Mammary epithelial cell (primary cell): ENCODE measurements at places on chromosomes 11 and 22. TPM values are rescaled to one million over a fixed set of nuclear protein-coding genes. Genes with fewer than 3 reads are reported as not detected.

GRCh38 chr11:57338142-57338541 is at the start of gene P2RX3:
P2RX3 (plus strand) TSS chr11:57338352; CDS start chr11:57338551, 199 bp downstream.
- DNase-seq: no peak

- no peak for DNase-seq
Measured at GRCh38 chr11:1150769-1151365, 6.9 kb upstream of the MUC5AC start.

DNA sequence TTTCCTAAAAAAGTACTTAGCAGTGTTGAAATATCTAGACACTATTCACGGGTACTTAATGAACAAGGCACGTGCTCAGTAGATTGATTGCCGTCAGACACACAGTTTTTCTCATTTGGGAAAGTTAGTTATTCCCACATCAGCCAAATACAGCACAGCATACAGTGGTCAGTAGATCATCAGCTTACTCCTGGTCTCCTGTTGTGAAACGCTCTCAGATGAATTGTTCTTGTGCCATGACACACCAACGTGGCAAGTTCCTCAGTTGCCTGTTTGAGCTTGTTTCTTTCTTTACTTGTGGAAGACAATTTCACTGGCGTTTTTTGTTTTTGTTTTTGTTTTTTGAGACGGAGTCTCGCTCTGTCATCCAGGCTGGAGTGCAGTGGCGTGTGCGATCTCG is 8.6 kb downstream of the TAB1 start:
- DNase-seq: peak; percentile 67

DNA sequence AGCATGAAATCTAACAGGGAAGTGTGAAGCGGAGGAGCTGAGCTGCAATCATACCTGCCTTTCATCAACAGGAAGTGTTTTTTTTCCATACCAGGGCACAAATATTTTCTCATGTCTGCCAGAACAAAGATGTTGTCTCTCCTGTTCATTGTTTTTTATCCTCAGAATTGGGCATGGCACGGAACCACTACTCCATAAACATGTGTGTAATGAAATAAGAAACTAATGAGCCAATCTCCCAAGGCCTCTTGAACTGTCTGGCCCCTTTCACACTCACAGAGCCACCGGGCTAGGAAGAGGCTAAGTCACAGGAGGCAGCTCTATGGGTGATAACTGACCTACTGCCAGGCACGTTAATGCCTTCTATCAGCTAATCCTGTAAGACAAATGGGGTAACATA is 124.4 kb downstream of the ETS1 start:
- DNase-seq: no peak

DNA sequence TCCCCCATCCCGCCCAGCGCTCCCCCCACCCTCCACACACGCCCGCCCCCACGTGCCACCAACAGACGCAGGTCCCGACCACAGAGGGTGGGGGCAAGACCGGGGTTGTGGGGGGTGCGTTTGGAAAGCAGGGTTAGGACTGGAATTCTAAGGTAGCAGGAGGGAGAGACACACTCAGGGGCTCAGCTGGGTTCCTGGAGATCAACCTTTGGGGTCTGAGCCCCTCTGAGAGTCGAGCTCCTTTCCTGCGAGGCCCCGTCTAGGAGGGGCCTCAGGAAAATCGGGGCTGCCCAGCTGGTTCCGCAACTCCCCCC is 429 bp downstream of the PGGHG start:
- no peak for DNase-seq

GRCh38 chr11:35358391-35358790 is 61.0 kb downstream of the SLC1A2 start:
- no peak for DNase-seq

DNA sequence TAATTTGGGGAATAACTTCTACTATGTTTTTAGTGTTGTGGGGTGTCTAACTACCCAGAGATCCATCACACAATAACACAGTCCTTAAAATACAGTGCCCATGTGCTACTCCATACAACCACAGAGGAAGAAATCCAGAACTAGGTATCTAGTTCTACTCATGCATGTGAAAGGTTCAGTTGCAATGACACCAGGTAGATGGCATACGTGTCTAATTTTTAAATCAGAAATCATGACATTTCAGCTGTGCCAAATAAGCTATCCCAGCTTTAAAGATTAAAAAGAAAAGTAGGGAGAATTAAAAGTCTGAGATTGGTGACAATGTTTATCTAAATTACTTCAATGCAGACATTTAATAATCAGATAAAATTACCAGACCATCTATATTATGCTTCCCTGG is 122.2 kb downstream of the CD44 start:
- DNase-seq: no peak

DNA sequence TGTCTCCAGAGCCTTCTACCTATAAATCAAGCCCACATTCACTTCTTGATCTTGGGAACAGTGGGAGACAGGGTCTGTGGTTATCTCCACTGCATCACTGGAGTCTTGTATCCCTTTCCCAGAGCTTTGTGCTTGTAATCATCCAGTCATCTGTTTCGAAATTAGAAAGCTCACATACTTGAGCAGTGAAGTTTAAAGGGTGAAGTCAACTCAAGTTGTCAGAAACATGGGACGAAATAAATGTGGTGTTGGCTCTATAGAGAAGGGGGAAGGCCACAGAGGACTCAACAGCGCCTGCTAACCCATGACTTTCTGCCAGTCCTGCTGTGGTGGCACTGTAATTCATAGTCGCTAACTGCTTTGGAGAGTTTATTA is 197.5 kb downstream of the DBX1 start:
- peak; percentile 19 for DNase-seq

- no peak for DNase-seq
Measured at GRCh38 chr11:85772695-85773094, 38.2 kb downstream of the SYTL2 start.

DNA sequence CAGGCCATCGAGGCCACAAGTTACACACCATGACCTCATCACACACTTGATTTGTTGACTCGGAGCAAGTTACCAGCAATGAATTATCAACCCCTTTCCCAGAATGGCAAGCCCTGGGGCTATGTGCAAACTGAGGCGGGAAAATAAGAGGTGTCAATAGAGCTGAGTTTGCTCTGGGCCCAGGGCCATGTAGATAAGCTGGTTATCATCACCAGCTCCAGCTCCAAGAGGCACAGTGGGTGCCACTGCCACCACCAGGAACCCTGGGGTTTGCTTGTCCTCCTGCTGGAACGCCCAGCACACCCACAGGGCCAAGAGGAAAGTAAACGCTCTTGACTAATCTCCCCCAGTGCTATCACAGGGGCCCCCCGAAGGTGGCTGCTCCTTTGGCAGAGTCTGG is 13.0 kb upstream of the VPS37C start:
- no peak for DNase-seq

DNA sequence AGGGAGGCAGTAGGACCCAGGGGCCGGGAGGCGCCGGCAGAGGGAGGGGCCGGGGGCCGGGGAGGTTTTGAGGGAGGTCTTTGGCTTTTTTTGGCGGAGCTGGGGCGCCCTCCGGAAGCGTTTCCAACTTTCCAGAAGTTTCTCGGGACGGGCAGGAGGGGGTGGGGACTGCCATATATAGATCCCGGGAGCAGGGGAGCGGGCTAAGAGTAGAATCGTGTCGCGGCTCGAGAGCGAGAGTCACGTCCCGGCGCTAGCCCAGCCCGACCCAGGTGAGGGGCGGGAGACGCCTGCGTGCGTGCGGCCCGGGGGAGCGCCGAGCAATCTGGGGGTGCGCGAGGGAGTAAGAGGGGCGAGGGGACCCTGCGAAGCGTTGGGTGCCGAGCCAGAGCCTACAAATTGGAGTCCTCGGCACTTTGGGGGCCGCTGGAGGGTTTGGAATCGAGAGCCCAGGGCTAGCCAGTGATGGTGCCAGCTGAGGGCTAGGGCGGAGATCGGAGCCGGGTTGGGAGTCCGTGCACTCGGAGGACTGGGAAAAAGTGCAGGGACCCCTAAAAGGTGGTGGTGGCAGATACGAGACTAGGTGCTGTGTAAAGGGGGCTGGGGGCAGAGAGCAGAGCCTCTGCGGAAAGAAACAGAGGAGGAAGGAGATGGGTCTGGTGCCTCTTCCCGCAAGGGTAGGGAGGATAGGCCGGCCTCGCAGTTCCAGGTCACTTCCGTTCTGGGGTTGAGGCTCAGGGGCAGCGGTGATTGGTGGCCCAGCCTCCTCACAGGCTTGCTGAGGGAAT is at the start of gene SERPINH1:
Gene SERPINH1 (plus strand): TSS at position 206 of the 788 bp plus-strand sequence. CDS start 4,097 bp downstream, outside the sequence.
- DNase-seq: peak; percentile 73

DNA sequence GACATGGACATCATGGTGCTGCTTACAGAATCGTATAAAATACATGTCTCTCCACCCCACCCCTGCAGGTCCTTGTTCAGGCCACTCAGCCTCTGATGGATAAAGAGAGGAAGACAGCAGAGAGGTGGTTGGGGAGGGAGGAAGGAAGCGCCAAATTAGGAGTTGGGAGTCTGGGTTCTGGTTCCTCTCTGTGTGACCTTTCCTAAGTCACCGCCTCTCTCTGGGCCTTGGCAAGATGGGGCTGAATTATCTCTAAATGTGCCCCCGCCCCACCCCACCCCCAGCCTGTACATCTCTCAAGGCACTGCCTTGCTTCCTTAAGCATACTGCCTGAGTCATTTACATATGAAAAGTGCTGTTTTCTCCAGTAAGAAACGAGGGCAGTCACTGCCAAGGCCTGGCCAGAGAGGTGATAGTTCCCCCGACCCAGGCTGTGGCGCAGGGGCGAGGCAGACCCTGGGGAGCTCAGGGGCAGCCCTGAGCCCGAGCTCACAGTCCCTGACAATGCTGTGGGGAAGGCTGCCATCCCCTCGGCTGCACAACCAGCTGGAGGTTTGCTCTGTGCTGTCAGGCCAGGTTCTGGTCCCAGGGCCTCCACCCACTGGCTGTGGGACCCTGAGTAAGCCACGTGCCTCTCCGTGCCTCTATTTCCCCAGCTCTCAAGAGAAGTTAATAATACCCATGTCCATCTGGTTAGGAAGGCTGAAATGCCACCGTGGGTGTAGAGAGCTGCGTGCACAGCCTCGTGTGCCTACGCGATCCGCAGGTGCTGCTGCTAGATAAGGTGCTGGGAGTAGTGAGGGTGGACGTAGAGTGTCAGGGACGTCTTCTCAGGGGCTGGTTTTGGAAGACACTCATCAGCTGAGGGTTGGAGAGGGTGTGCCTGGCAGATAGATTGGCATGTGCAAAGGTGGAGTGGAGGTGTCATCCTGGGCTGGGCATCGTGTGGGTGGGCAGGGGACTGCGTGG is 55.3 kb downstream of the CACNA1I start:
- no peak for DNase-seq

GRCh38 chr22:31292236-31292989 is at the start of gene PIK3IP1:
PIK3IP1 (minus strand) TSS chr22:31292488; CDS start chr22:31292344, 144 bp downstream.
- peak; percentile 80 for DNase-seq

DNA sequence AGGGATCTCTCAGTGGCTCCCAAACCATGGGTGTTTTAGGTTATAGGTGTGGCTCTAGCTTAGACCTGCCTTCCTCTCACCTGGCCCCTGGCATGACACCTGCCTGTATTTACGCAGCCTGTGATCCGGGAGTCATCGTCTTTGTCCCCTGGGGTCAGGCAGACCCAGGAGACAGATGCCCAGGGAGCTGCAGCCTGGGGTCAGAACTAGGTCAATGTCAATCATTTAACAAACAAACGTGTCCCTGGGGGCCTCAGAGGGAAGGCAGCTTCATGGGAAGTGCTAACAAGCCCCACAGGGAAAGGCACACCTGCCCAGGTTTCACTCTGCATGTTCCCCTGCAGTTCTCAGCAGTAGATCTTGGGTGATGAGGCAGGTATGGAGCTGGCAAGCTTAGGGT is 12.0 kb downstream of the BACE1-AS start:
- no peak for DNase-seq

- DNase-seq: peak; percentile 86
Measured at GRCh38 chr11:8652140-8652539, 30.3 kb downstream of the TRIM66 start.

DNA sequence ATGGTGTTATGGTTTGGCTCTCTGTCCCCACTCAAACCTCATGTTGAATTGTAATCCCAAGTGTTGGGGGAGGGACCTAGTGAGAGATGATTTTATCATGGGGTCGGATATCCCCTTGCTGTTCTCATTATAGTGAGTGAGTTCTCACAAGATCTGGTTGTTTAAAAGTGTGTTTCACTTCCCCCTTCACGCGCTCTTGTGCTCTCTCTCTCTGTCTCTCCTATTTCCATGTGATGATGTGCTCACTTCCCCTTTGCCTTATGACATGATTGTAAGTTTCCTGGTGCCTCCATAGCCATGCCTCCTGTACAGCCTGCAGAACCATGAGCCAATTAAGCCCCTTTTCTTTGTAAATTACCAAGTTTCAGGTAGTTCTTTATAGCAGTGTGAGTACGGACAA is 765.1 kb downstream of the KCNA4 start:
- no peak for DNase-seq

DNA sequence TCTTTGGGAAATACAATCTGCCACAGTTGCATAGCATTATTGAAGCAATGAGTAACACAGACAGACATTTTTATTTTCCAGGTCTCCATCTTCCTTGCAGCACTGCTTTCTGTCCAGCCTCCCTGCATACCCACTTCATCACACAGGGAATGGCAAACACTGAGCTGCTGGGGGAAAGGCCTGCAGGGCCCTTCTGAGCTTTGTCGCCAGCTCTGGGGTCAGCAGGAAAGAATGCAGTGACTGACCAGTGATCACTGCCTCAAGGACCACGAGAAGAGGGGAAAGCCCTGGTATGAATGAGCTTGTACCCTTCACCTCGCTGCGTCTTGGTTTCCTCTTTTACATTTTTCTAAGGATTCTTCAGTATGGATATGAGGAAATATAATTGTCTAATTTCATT is 21.3 kb upstream of the MICAL2 start:
- no peak for DNase-seq

- DNase-seq: no peak
Measured at GRCh38 chr11:83192606-83193245, 786 bp upstream of the ANKRD42 start.

DNA sequence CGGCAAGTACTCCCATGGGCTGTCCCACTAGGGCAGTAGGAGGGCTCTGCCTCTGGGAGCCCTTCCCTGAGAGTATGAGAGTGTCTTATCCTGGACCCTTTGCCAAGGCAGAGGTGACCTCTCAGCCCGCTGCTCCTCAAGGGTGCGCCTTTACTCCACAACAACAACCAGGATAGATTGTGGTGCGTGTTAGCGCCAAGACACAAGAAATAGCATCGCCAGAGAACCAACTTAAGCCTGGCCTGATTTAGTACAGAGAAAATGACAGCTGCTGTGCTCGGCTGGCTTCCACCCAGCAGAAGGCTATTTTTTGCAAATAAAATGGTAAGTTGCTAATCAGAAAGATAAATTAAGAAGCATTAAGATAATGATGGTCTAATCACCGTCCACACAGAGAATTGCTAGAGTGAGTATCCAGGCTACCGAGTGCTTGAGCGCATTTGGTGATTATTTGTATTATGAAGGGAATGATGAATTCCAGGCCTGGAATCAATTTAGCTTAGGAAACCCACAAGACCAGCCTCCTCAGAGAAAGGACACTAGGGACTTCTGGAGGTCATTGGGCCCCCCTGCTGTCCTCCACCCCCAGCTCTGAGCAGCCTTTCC is 119.8 kb downstream of the PKNOX2 start:
- DNase-seq: no peak

Gene BATF2
- 1.3 TPM for total RNA-seq

Gene NARS2
- total RNA-seq: 22.3 TPM

Gene SPDYC
- not detected in 2 replicates for total RNA-seq

Gene ALDH3B1
- total RNA-seq: 10.6 and 17.0 TPM in 2 replicates

Gene BDNF
- total RNA-seq: 1.4 and 1.8 TPM in 2 replicates

Gene ADORA2A
- 1.2 TPM for total RNA-seq

Gene NAV2
- 38.4 and 41.9 TPM in 2 replicates for total RNA-seq

Gene LYVE1
- total RNA-seq: not detected

Gene PIWIL4
- not detected in 2 replicates for total RNA-seq

Gene KCNQ1
- 0.67 TPM in 1 of 2 replicates, not detected in the other for total RNA-seq

Gene SPINDOC
- 19.2 TPM for total RNA-seq

Gene CRYBA4
- total RNA-seq: not detected

Gene NEFH
- 0.07 TPM in 1 of 2 replicates, not detected in the other for total RNA-seq

Gene IFT27
- total RNA-seq: 22.3 and 25.5 TPM in 2 replicates

Gene MRGPRD
- total RNA-seq: not detected in 2 replicates

Gene CLDN5
- not detected in 2 replicates for total RNA-seq

Gene GAL3ST1
- total RNA-seq: not detected
